Airway epithelial cell (primary cell): ENCODE measurements at places on chromosomes 13 and 19. TPM values are rescaled to one million over a fixed set of nuclear protein-coding genes. Genes with fewer than 3 reads are reported as not detected.

Gene NKG7
- not detected in 2 replicates for total RNA-seq

Gene RFPL4AL1
- not detected in 2 replicates for total RNA-seq

Gene ZNF433
- 3.8 and 5.3 TPM in 2 replicates for total RNA-seq

Gene RNF113B
- total RNA-seq = not detected in 2 replicates

Gene ATP4A
- not detected in 2 replicates for total RNA-seq

Gene CGB3
- not detected in 2 replicates for total RNA-seq

Gene ZNF471
- total RNA-seq = 0.46 and 0.99 TPM in 2 replicates

Gene ZNF460
- total RNA-seq = 27.7 and 28.8 TPM in 2 replicates

Gene FCGBP
- 0.23 and 0.49 TPM in 2 replicates for total RNA-seq
